ENCODE measurements at places on chromosomes 4 and X.

DNA sequence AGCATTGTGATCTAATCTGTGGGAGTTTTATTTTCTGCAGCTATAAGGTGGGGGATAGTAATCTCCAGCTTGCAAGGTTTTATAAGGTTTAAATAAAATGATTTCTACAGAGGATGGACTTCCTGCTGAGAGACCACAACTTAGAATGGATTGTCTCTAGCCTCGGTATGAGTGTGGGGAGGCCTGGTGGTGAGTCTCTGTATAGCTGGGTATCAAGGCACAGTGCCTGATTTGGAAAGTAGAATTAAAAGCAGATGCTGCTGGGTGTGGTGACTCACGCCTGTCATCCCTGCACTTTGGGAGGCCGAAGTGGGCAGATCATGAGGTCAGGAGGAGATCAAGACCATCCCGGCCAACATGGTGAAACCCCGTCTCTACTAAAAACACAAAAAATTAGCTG, 162.0 kb upstream of the GATB start:
- no peak for DNase-seq

DNA sequence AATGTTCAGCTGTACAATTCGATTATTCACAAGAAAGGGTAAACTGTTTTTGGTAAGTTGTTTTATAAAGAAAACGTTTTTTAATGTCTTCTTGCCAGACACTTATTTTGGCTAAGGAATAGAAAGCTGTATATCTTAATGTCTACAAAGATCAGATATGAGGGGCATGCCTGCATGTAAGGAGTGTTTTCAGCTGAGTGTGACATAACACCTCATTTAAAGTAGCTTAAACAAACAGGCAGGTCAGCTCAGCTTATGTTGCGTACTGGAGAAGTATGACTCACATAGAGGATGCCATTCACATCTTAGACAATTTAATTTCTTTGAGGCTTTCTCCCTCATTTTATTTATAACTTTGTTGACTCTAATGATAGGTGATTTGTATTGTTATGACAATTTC, 30.4 kb downstream of the LAMTOR3 start:
- no peak for DNase-seq

DNA sequence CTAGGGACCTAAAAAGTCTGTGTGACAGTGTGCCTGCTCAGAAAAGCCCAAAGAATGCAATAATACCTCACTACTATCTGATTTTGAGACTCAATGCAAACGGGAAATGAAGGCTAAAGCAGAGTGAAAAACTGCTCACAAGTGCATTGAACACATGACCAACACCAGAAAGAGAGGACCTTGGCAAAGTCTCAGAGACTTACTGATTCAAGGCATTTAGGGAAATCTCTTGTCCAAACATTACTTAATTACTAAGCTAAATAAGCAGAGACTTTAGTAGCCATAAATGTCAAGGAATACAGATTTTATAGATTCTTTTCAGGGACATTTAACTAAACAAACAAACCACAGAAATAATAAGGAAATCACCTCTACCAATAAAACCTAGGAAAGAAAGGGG, 916.0 kb downstream of the FSTL5 start:
- DNase-seq: no peak

GRCh38 chr4:138217567-138217966, 24.6 kb downstream of the SLC7A11 start:
- DNase-seq: peak; percentile 13

DNA sequence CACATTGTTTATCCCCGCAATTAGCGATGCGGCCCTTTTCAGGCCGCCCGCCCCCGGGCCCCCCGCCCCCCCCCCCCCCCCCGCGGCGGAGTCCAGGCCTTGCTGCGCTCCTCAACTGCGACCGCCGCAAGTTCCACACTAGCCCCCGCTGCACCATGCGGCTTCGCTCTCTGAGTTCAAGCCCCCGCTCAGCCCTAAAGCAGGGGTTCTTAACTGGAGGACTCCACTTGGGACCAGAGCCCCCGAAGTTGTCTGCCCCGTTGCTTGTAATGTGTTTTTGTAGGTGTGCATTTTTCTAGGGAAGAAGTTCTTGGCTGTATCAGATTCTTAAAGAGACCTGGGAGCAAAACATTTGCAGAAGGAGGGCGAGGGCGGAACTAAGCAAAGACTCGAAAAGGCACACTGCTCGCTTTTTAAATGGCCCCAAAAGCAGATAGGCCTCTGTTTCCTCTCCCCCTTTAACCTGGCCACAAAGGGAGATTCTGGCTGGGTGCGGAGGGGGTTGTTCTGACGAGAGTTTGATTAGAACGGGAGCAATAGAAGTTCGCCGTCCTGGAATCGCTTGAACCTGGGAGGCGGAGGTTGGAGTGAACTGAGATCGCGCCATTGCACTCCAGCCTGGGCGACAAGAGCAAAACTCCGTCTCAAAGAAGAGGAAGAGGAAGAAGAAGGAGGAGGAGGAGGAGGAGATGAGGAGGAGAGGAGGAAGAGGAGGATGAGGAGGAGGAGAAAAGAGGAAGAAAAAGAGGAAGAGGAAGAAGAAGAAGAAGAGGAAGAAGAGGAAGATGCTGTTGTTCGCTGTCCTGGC, 2.3 kb upstream of the MSX1 start:
- DNase-seq: no peak

All from iPS-NIHi11 (cell line).